PC-3 (cell line): ENCODE measurements at places on chromosomes 2 and 18. TPM values are rescaled to one million over a fixed set of nuclear protein-coding genes. Genes with fewer than 3 reads are reported as not detected.

DNA sequence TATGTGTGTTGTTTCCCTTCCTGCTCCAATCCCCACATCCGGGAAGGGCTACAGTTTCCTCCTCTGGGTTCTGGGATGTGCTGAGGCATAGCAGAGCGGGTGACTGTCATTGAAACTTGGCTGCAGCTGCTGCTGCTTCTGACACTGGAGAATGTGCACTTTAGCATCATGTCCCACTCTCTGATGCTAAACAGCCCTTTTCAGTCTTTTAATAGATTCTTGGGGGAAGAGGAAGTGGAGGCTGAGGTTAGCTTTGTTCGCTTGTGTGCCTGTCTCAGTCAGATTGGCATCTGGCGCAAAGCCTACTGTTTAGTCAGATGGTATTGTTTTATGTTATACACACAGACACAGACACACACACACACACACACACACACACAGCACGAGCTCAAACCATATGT lies 136.5 kb upstream of the RND3 start:
- DNase-seq = peak; percentile 50

- DNase-seq = peak; percentile 34
These were observed 101.3 kb downstream of the LOXHD1 start for GRCh38 chr18:46555724-46556123.

DNA sequence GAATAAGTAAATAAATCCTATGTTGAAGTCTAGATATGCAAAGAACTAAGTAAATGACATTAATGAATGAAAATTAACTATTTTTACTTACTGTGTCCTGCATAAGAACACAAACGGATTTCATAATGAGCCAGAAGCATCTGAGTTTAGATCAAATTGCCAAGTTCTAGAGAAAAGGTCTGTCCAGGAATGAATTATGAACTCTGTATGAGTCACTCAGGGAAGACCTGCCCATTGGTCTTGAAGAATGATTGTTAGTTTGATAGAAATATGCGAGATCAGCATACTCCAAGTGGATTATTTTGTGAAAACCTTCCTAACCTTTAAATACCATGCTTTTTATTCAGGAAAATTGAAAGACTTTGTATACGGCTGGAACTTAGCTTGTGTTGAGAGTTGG lies 189.5 kb downstream of the DOK6 start:
- peak; percentile 17 for DNase-seq

GRCh38 chr18:415617-416612 lies 84.6 kb downstream of the COLEC12 start:
- peak; percentile 58 for DNase-seq

DNA sequence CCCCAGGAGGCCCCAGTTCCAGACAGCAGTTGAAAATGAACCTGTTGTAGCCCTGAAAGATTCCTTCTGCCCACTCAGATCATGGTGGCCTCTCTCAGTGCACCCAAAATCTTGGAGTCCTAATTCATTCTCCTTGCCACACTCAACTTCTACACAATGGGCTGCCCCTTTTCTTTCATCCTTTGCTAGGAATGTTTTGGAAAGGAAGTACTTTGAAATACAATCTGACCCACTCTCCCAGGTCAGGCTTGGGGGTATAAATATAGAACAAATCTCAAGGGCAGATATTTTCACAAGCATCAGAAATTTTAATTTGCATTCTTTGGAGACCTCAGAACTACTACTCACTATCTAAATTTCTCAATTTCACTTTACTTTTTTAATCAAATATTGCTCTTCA lies 103.2 kb upstream of the SH3BP4 start:
- no peak for DNase-seq

DNA sequence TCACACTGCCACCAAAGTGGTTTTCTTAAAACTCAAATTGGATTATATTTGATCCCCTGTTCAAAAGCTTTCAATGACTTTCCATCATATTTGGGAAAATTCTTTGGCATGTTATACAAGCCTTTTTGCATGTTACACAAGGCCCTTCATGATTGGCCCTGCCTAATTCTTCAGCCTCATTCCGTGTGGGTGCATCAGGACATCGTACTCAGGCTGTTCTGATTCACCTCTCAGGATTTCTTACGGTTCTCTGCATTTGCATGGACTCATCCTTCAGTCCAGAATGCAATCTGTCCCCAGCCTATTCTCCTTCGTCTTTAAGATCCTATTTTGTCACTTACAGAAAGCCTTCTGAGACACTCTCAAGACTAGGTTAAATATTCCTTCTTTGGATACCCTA lies 107.8 kb downstream of the LYPD1 start:
- no peak for DNase-seq

DNA sequence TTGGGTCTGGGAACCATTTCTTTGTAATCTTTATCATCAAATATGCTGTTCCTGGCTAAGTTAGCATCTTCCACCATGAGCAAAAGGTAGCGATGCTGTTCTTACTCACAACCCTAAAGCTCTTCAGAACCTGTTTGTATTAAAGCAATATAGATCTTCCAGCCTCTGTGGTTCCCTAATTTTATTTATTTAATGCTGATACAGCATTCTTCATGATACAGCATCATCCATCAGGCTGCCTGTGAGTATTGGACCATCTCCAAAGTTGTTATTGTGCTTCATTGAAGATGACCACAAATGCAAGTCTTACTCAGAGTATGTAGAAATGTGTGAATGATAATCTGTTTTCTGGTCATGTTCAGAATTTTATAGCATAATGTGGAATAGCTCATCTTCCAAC lies 40.9 kb upstream of the CTLA4 start:
- DNase-seq = no peak

GRCh38 chr2:231605607-231606091 lies 13.0 kb downstream of the TEX44 start:
- DNase-seq = no peak

DNA sequence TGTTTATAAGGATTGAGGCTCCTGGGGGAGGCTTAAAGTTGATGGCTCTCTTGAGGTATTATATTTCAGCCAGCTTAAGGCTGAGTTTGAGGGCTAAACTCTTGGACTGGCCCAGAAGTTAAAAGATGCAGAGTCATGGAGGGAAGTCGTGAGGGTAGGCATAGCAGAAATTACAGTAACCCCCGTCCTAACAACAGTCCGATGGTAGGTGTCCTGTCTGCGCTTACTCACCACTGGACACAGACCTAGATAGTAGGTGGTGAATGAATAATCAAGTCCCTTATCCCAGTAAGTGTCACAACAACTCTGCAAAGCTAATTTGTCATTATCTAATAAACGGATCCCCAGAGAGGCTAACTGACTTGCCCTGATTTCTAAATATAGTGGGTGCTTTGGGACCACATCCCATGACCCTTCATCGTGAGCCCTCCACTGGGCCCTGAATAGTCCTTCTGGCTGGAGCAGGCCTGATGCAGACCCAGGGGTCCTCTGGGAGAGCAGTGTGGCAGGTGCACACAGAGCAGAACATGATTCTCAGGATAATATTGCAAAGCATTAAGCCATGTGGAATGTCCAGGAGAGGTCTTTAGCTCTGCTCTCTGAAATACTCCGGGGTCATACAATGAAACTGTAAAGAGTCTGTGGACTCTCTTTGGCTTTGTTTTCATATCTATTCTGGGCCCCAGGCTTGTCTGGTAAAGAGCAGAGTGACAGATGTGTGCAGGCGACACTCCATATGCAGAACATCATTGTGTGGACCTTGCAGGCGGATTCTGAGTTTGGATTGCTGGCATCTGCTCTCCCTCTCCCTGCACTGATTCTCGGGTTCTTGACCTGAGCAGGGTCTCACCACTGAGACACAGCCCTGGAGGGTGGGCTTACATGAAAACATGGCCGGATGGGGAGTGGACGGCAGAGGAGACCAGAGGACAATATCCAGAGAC lies 98.1 kb downstream of the RNF144A start:
- no peak for DNase-seq

GRCh38 chr2:224312741-224313140 lies 89.2 kb downstream of the FAM124B start:
- DNase-seq = no peak

DNA sequence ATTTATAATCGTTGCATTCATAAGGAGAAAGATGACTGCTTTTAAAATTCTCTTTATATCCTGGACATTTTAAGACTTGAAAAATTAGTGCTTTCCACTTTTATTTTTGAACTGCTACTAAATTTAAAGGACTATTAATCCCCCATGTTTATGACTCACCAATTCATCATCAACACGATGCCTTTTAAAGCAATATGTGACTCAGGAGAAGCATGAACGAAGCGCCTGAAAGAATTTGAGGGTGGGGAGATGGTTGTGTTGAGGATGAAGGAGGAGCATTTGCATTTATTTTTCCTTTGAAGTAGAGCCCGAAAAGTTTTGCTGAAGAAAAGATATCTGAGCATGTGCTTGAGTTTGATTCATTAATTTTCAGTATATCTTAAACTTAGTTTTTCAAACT lies 192.2 kb upstream of the LRRTM1 start:
- peak; percentile 66 for DNase-seq

The FBXO11 gene
- total RNA-seq = 34.8 and 39.6 TPM in 2 replicates

The ATP8B1 gene
- total RNA-seq = 18.4 and 24.8 TPM in 2 replicates

The SLC30A3 gene
- 0.36 TPM in 1 of 2 replicates, not detected in the other for total RNA-seq

The UPP2 gene
- not detected in 2 replicates for total RNA-seq

The CHN1 gene
- 7.8 and 9.2 TPM in 2 replicates for total RNA-seq

The HADHB gene
- total RNA-seq = 58.3 and 72.3 TPM in 2 replicates

The TMEFF2 gene
- total RNA-seq = not detected in 2 replicates
